Lower leg skin (tissue), 4 donors: ENCODE measurements at places on chromosomes 6 and 20. TPM values are rescaled to one million over a fixed set of nuclear protein-coding genes. Genes with fewer than 3 reads are reported as not detected.

- no peak for DNase-seq
Measured at GRCh38 chr20:25125636-25126035, 43.7 kb upstream of the VSX1 start.

DNA sequence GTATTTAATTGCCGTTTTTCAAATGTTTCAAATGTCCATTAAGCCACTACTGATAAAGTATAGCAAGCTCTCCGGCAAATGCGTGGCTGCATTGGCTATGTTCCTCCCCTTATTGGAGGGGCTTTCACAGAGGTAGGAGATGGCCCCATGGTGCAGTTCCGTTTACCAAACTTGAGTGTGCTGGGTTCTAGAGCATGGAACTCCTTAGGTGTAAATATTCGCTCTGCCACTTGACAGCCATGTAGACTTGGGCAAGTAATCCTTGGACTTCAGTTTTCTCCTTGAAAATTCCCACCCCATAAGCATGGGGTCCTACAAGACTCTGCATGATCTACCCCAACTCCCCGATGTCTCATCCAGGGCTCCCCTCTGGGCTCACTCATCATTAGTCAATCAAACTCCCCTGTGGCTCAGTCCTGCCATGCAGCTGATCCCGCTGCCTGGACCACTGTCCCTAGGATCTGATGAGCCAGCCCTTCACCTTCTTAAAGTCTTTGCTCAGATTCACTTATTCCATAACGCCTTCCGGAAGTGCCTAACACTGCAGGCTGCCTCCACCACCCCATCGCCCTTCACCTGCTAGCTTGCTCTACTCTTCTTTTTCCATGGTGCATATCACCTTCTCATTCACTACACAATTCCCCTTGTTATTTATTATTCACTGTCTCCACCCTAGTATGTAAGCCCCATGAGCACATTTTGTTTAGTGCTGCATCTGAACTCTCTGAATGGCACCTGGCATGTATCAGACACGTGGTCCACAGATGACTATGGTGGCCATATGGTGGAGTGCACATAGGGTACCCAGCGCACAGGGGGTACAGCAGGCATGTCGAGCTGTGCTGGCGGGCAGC is 18.8 kb downstream of the PRR18 start:
- no peak for DNase-seq

DNA sequence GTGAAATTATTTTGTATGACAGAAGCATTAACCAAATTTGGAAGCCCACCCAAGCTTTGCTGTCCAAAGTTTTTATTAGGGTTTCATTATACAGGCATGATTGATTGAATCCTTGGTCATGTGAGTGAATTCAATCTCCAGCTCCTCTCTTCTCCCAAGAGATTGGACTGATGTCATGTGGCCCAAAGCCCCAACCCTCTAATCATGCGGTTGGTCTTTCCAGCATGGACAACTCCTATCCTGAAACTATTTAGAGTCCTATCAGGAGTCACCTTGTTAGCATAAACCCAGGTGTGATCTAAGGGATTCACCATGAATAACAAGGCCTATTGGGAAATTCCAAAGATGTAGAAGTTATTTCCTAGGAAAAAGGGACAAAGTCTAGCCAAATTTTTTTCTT is 10.6 kb downstream of the POLR3F start:
- no peak for DNase-seq

RAET1G gene
- total RNA-seq: not detected

FGD2 gene
- 4.2 TPM for total RNA-seq

- DNase-seq: peak; percentile 10
Measured at GRCh38 chr20:22791877-22792525, 207.6 kb upstream of the FOXA2 start.

- no peak for DNase-seq
Measured at GRCh38 chr20:10558635-10559187, 115.1 kb downstream of the JAG1 start.

PIGT gene
- total RNA-seq: 33.6 TPM

FNDC11 gene
- 0.12 TPM for total RNA-seq

DNA sequence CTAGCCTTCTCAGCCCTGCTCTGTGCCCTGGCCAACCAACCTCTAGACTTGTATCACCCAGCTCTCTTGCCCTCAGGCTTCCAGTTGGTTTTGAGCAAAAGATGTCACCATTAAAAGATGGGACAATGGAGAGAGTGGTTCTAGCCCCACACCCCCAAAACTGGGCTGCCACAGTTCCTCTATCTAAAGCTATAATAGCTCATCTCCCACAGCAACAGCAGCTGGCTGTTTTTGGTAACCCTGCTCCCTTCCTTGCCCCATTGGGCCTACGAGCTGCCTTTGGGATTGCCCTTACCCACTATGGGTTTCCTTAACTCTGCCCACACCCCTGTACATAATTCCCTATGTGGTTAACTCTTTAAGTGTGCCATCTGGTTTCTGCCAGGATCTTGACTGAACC is 7.6 kb upstream of the SRSF3 start:
- DNase-seq: no peak

GRCh38 chr6:31901415-31901952 is 402 bp downstream of the ZBTB12 start:
- DNase-seq: peak; percentile 91

- DNase-seq: peak; percentile 66
Measured at GRCh38 chr6:149028767-149029405, 282.1 kb downstream of the UST start.

GRCh38 chr20:3749689-3750531 is 17.4 kb downstream of the HSPA12B start:
- no peak for DNase-seq

- DNase-seq: no peak
Measured at GRCh38 chr20:32538526-32538939, 46.6 kb downstream of the NOL4L start.

GRCh38 chr6:134817448-134817847 is 132.5 kb downstream of the ALDH8A1 start:
- DNase-seq: no peak

- no peak for DNase-seq
Measured at GRCh38 chr20:38499366-38499765, 26.7 kb downstream of the RALGAPB start.

SLCO4A1 gene
- total RNA-seq: 80.2 TPM

COX4I2 gene
- total RNA-seq: 0.67 TPM

DNA sequence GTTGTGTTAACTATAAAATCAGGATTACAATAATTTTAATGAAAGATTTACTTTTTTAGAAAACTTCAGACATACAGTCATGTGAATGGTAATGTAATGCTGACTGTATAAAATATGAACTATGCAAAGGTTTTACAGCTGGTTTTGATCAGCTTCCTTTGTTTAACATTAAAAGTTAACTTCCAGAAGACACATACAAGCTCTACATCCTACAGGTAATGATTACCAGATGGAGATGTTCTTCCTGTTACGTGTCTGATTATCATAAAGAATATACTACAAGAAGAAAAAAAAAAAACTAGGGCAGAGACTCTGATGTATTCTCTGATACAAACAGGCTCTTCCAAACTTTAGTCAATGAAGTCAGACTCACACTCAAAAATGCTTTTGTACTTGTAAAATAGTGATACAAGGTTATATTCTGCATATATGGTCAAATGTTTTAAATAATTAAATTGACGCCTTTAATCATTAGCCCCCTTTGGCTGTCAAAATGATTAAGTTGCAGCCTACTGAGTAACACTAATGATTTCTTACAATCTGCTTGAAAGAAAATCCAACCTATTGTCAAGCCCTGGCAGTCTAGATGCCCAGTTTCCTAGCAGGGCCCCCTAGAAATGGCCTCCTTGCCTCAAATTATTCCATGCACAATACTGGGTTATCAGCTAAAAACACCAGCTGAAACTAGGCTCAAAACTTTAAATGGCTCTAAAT is 251.8 kb upstream of the RUNX2 start:
- DNase-seq: no peak

TMEM170B gene
- total RNA-seq: 2.1 TPM

GRCh38 chr6:12769556-12770256 is 53.1 kb downstream of the PHACTR1 start:
- no peak for DNase-seq

CDH26 gene
- total RNA-seq: 1.7 TPM

- no peak for DNase-seq
Measured at GRCh38 chr6:154782193-154782592, 49.0 kb downstream of the SCAF8 start.

ARFGEF3 gene
- total RNA-seq: 10.9 TPM

- DNase-seq: peak; percentile 89
Measured at GRCh38 chr6:24666097-24666640, 530 bp downstream of the TDP2 start.

IGF2R gene
- total RNA-seq: 60.0 TPM

DNA sequence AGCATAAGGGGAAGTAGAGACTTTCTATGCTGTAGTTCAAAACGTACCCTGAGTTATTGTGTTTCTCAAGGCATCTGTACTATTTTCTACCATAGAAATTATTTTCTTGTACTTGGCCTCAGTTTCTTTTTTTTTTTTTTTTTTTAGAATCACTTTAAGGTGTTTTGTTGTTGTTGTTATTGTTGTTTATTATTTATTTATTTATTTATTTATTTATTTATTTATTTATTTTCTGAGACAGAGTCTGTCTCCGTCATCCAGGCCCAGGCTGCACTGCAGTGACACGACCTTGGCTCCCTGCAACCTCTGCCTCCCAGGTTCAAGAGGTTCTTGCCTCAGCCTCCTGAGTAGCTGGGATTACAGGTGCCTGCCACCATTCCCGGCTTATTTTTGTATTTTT is 179.1 kb downstream of the GRIK2 start:
- DNase-seq: no peak

DNA sequence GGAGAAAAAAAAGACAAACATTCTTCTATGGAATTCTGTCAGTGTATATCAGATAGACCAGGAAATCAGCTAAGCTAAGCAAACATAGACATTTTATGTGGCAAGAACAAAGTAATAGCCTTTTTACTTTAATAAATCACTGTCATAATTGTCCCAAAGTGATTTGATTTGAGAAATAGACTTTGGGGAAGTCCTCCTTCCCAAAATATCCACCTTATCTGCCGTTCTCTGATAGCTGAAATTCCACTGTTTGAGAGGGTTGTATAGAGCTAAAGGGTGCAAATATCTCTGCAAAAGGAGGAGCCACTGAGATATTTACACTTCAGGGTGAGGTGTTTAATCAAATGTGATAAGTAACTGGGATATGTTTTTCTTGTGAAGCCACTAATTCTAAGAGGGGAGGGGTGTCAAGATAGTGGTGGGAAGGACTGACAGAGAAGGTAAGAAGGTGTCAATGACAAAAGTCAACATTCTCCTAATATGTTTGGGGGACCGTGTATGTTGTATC is 544.4 kb upstream of the JAG1 start:
- no peak for DNase-seq

DNA sequence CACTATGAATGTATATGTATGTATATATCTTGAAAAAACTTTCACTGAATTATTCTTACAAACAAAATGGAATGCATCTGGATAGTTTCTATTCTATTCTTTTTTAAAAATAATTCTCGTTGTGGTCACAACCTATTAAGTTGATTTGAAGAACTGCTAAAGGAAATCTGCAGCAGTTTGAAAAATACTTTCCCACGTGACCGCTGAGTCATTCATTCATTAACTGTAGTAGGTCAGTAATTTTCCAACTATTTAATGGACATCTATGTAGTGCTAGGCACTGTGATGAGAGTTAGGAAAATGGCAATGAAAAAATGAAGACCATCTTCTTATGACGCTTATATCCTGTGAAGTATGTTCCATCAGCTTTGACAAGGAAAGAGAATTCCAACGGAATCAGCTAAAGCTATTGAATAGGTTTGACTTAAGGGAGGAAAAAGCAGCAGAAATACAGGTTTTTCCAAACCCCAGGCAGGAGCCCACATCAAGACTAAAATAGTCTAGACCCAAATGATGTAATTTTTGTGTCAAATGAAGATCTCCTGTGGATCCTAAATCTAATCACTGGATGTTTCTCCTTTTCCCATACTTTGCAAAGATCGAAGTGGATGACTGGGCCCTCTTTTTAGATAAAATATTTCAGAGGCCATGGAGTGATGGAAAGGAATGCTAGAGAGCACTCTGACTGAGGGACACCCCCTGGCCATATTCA is 4.1 kb upstream of the EFHC1 start:
- DNase-seq: no peak

NFATC2 gene
- total RNA-seq: 10.4 TPM

STMND1 gene
- not detected for total RNA-seq

GRCh38 chr6:80541181-80541580 is 434.7 kb downstream of the BCKDHB start:
- no peak for DNase-seq

DNA sequence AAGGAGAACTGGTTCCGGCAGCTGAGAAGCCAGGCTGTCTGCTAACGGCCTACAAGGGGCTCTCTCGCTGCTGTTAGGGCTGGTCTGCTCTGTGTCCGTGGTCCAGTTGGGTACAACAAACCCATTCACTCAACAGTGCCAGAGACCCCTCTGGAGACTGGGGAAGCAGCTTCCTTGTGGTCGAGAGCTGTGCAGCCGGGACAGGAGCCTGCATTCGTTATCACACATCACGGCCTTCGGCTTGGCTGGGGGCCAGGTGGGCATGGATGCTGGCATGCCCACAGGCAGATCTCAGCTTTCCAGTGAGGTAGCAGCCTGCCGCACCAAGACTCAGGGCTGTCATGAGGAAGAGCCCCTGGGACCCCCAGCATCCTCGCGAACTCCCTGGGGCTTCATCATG is 124.7 kb downstream of the PREX1 start:
- no peak for DNase-seq
